Muscle of leg (tissue), 16 donors: ENCODE measurements at places on chromosomes 12 and 14. TPM values are rescaled to one million over a fixed set of nuclear protein-coding genes. Genes with fewer than 3 reads are reported as not detected.

The CPNE6 gene
- not detected for total RNA-seq

The GAPDH gene
- 4,312 TPM for total RNA-seq

The BCL11B gene
- total RNA-seq = 1.2 TPM

The ADAMTS20 gene
- 0.09 TPM for total RNA-seq

The AICDA gene
- total RNA-seq = 0.40 TPM

- DNase-seq = no peak
These were observed 190.0 kb downstream of the TMEM132C start for GRCh38 chr12:128456922-128457321.

GRCh38 chr12:99513066-99513465 lies 134.5 kb upstream of the GARIN6 start:
- DNase-seq = no peak

DNA sequence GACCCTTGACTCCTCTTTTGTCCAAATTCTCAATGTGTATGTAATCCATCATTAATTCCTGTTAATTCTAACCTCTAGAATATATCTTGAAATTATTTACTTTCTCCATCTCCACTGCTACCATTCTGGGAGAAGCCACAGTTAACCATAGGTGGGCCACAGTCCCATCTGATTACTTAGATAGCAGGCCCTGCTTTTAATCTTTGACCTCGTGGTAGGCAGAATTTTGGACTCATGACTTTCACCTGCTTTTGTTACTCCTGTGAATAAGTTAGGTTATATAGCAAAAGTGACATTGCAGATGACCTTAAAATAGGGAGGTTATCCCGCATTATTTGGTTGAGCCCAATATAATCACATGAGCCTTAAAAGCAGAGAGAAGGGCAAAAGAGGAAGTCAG lies 264.2 kb downstream of the GPHN start:
- DNase-seq = no peak
